ENCODE measurements at places on chromosomes 6 and 20. TPM values are rescaled to one million over a fixed set of nuclear protein-coding genes. Genes with fewer than 3 reads are reported as not detected.

TGM2 gene
- total RNA-seq, result 7.1 TPM

LCA5 gene
- total RNA-seq, result 4.4 TPM

MRS2 gene
- 18.0 TPM for total RNA-seq

KCNB1 gene
- 1.3 TPM for total RNA-seq

DOK5 gene
- 9.0 TPM for total RNA-seq

OXT gene
- total RNA-seq, result not detected

IL17A gene
- not detected for total RNA-seq

CCDC28A gene
- 6.4 TPM for total RNA-seq

PPIL6 gene
- total RNA-seq, result 2.5 TPM

- H3K36me3 ChIP-seq, result no peaks in the 10 kb centered on the region
- H3K27ac ChIP-seq, result no peak overlapping the region
- H3K4me1 ChIP-seq, result peaks cover 11% of the 10 kb centered on the region
- H3K27me3 ChIP-seq, result no peaks in the 10 kb centered on the region
Measured at GRCh38 chr6:133129556-133129955, 111.6 kb upstream of the EYA4 start.

GRCh38 chr6:104728448-104728847 lies 131.3 kb downstream of the HACE1 start:
- H3K27ac ChIP-seq, result no peak overlapping the region
- no peak for DNase-seq
- H3K36me3 ChIP-seq, result peaks cover 6% of the 10 kb centered on the region
- peaks cover 5% of the 10 kb centered on the region for H3K4me1 ChIP-seq
- H3K4me3 ChIP-seq, result no peak overlapping the region

DNA sequence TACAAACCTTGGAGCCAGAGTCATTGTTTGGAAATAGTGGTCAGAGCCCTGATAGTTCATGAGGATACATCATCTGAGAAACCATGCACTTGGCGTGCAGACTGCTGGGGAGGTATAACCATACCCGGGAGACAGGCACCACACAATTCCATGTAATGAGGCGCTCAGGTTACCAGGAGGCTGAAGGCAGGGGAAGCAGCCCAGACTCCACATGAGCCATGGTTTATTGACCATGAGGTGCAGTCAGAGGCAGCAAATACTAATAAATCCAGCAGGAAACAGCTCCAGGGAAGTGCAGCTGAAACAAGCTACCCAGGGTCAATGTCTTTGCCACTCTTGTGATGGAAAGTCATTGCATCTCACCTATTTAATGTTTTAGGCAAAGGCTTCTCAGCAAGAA lies 156.0 kb downstream of the TBC1D7 start:
- no peak overlapping the region for H3K4me3 ChIP-seq
- H3K4me1 ChIP-seq, result no peaks in the 10 kb centered on the region
- H3K27ac ChIP-seq, result no peak overlapping the region
- peaks cover 33% of the 10 kb centered on the region for H3K27me3 ChIP-seq
- no peak for DNase-seq

GRCh38 chr6:125959041-125959440 lies 2.5 kb downstream of the HINT3 start:
- no peak overlapping the region for H3K27ac ChIP-seq
- H3K4me3 ChIP-seq, result no peak overlapping the region
- H3K4me1 ChIP-seq, result peaks cover 12% of the 10 kb centered on the region
- no peak for DNase-seq
- no peaks in the 10 kb centered on the region for H3K27me3 ChIP-seq
- no peaks in the 10 kb centered on the region for H3K36me3 ChIP-seq

GRCh38 chr20:40855269-40855668 lies 166.2 kb upstream of the MAFB start:
- H3K27me3 ChIP-seq, result peaks cover 37% of the 10 kb centered on the region
- no peaks in the 10 kb centered on the region for H3K4me1 ChIP-seq
- no peak for DNase-seq
- H3K36me3 ChIP-seq, result no peaks in the 10 kb centered on the region

DNA sequence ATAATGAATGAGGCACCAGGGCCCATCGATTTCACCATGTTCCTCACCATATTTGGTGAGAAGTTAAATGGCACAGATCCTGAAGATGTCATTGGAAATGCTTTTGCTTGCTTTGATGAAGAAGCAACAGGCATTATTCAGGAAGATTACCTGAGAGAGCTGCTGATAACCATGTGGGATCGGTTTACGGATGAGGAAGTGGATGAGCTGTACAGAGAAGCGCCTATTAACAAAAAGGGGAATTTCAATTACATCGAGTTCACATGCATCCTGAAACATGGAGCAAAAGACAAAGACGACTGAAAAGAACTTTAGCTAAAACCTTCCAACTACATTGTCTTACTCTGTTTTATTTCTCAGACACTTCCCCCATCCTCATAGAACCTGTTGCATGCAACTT lies 21.6 kb upstream of the ZBTB22 start:
- no peaks in the 10 kb centered on the region for H3K36me3 ChIP-seq
- H3K4me1 ChIP-seq, result no peaks in the 10 kb centered on the region
- DNase-seq, result no peak
- H3K4me3 ChIP-seq, result no peak overlapping the region
- peaks cover 4% of the 10 kb centered on the region for H3K27me3 ChIP-seq
- no peak overlapping the region for H3K27ac ChIP-seq

- H3K36me3 ChIP-seq, result no peaks in the 10 kb centered on the region
- H3K27ac ChIP-seq, result peak overlapping the region; percentile 73
- peaks cover 13% of the 10 kb centered on the region for H3K4me1 ChIP-seq
- DNase-seq, result no peak
- H3K4me3 ChIP-seq, result no peak overlapping the region
Measured at GRCh38 chr6:15026832-15027231, 219.0 kb upstream of the JARID2 start.

DNA sequence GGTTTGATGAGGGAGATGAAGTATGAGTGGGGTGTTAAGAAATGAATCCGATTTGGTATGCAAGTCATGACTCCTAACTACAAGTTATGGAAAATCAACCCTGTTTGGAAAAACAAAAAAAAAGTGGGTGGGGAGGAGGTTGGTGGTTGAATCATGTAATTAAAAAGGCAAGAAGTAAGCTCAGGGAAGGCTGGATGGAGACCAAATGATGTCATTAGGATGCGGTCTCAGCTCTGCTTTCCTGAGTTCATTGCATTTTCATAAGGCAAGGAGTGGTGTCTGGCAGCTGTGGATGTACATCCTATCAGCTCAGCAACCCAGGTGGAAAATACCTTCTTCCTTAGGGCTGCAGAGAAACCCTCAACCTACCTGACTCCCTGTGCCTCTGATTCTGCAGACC lies 60.4 kb upstream of the AKAP12 start:
- no peak overlapping the region for H3K27ac ChIP-seq
- no peak for DNase-seq
- no peaks in the 10 kb centered on the region for H3K4me1 ChIP-seq
- H3K36me3 ChIP-seq, result peaks cover 3% of the 10 kb centered on the region

DNA sequence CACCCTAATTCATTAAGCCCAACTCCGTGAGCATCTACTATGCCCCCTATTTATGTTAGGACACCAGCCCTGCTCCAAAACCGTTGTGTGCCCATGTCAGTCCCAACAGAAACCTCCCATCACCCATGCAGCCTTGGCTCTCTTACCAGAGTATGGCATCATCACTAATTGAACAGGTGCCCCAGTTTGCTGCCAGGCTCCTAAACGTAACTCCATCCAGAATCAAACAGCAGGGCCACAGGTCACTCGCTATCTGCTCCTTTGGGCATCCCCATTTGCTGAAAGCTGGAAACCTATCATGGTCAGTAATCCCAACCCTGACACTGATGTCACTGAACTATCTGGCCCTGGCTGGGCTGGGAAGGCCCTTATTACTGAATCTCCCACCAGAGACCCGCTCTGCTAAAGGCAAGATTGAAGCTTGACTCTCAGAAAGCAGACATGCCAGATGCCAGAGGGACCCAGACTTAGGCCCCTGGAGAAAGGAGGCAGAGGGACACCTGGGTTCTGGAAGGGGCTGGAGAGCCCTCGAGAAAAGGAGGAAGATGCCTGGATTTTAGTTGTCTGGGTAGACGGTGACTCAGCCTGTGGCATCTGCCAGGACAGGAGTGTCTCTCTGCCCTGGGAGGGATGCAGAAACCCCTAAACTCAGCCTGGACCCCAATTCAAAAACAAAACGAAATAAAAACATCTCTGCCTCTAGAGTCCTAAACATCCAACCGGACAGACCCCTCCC lies 14.0 kb downstream of the MUCL3 start:
- no peak for DNase-seq
- peaks cover 9% of the 10 kb centered on the region for H3K4me1 ChIP-seq
- no peak overlapping the region for H3K27ac ChIP-seq
- H3K27me3 ChIP-seq, result peaks cover 43% of the 10 kb centered on the region
- peak overlapping the region; percentile 62 for H3K4me3 ChIP-seq

DNA sequence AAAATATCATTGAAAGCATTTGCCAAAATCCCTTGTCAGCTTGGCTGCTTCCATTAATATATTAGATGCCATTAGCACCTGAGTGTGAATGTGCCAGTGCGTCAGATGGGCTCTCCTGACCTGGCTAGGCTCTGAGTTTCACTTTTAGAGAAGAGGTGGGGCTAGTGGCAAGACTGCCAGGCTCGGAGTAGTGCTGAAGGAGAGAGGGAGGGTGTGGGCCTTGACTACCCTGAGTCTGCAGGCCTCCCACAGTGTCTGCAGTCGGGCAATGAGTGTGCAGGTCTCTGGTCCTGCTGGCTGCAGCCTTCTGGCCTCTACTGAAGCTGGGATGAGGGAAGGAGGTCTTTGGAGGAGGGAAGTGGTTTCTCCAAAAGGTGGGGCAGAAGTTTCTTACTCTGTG lies 34.6 kb upstream of the PNPLA1 start:
- no peak overlapping the region for H3K4me3 ChIP-seq
- no peaks in the 10 kb centered on the region for H3K27me3 ChIP-seq

DNA sequence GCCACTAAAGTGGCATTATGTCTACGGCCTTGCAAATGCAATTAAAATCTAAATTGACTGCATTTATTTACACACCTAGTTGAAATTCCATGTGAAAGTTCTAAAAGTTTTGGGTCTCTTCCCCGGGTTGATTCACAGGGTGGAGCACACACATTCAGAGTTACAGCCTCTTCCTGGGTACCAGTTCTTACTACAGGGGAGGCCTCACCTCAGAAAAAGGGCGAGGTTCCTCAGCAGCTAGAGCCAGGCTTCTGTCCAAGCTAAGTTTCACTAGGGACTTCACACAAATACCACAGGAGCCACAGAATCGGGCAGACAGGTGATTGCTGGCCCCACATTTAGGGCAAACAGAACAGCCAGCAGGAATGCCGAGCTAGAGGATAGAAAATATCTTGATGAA lies 52.7 kb downstream of the DZANK1 start:
- H3K4me1 ChIP-seq, result peaks cover 30% of the 10 kb centered on the region
- no peak overlapping the region for H3K4me3 ChIP-seq
- no peaks in the 10 kb centered on the region for H3K27me3 ChIP-seq
- no peaks in the 10 kb centered on the region for H3K36me3 ChIP-seq
- H3K27ac ChIP-seq, result no peak overlapping the region

DNA sequence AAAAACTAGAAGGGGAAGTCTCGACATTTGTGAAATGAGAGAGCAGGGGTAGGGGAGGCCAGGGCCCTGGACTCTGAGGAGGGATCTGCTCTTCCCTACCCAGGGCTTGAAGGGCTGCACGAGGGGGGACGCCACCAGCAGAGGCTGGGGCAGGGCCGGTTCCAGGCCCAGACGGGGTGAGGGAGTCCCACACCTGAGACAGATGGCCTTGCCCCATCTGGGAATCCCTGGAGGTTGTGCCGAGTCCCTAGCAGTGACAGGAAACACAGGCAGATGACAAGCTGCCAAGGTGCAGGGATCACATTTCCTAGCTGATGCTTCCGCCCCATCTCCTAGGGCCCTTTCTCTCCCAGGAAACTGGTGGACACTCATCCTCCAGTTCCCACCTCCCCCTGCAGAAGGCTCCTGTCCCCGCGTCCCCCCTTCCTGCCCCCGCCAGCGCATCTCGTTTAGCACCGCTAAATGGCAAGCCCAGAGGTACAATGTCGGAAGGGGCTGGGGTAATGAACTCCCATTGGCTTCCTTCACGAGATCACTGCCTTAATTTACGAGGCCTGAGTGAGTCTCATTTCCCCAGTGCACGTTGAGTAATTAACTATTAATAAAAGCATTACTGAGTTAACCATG lies 35.2 kb upstream of the CDH22 start:
- DNase-seq, result no peak
- H3K27me3 ChIP-seq, result peaks cover 61% of the 10 kb centered on the region
- H3K36me3 ChIP-seq, result peaks cover 2% of the 10 kb centered on the region
- H3K27ac ChIP-seq, result no peak overlapping the region

DNA sequence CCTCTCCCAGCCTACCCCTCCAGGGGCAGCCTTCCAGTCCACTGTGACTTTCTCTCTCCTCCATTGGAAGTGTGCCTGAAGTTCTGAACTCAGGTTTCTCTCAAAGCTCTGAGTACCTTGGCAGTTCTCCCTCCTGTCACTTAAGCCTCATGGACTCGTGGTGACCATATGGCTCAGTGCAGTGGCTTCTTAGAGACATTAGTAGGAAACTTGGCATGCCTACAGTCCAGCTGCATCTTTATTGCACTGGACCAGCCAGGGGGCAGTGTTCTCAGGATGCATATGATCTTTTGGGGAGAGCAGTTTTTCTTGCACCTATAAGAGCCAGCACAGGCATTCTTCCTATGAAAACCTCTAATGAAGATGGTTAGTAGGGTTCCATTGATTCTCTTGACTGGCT lies 47.5 kb upstream of the KCNK16 start:
- no peak for DNase-seq
- H3K4me3 ChIP-seq, result no peak overlapping the region
- H3K27ac ChIP-seq, result no peak overlapping the region
- peaks cover 38% of the 10 kb centered on the region for H3K4me1 ChIP-seq
- H3K36me3 ChIP-seq, result no peaks in the 10 kb centered on the region

GRCh38 chr6:131103901-131104300 lies 31.4 kb upstream of the AKAP7 start:
- no peak for DNase-seq
- no peak overlapping the region for H3K27ac ChIP-seq
- H3K27me3 ChIP-seq, result no peaks in the 10 kb centered on the region
- H3K4me1 ChIP-seq, result peaks cover 49% of the 10 kb centered on the region
- no peaks in the 10 kb centered on the region for H3K36me3 ChIP-seq
- H3K4me3 ChIP-seq, result no peak overlapping the region

- H3K4me1 ChIP-seq, result no peaks in the 10 kb centered on the region
- no peaks in the 10 kb centered on the region for H3K36me3 ChIP-seq
- H3K4me3 ChIP-seq, result no peak overlapping the region
- H3K27ac ChIP-seq, result no peak overlapping the region
Measured at GRCh38 chr6:132715204-132715603, 1.3 kb upstream of the VNN1 start.

GRCh38 chr6:2190661-2191389 lies 54.6 kb downstream of the GMDS start:
- H3K27ac ChIP-seq, result no peak overlapping the region
- H3K4me3 ChIP-seq, result no peak overlapping the region
- no peaks in the 10 kb centered on the region for H3K36me3 ChIP-seq
- no peaks in the 10 kb centered on the region for H3K27me3 ChIP-seq
- no peak for DNase-seq
- peaks cover 22% of the 10 kb centered on the region for H3K4me1 ChIP-seq

DNA sequence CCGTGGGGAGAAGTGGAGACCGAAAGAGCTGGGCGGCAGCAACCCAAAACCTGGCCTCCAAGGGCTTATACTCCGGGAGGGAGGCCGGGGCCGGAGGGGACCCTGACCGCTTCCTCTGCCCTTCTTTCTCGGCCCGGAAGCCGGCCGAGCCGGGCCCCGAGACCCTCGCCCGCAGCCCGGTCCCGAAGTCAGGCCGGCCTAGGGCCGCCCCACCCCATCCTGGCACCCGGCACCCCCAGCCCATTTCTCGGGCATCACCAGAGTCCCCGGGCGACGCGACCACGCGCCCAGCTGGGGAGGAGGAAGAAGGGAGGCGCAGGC lies 572 bp upstream of the ZDHHC14 start:
- H3K27ac ChIP-seq, result peak overlapping the region; percentile 58
- H3K4me3 ChIP-seq, result peak overlapping the region; percentile 81
- no peaks in the 10 kb centered on the region for H3K27me3 ChIP-seq
- H3K4me1 ChIP-seq, result peaks cover 19% of the 10 kb centered on the region
- no peaks in the 10 kb centered on the region for H3K36me3 ChIP-seq

All from chondrocyte (in vitro differentiated cells).